ENCODE measurements at places on chromosomes 7 and 10.

GRCh38 chr10:106648534-106649481 lies 515.7 kb downstream of the SORCS1 start:
- DNase-seq = no peak

GRCh38 chr7:50268990-50269389 lies 35.5 kb upstream of the IKZF1 start:
- no peak for DNase-seq

GRCh38 chr7:31633894-31634494 lies 53.0 kb upstream of the PPP1R17 start:
- DNase-seq = peak; percentile 77

GRCh38 chr10:27448921-27449320 lies 55.2 kb upstream of the RAB18 start:
- DNase-seq = no peak

DNA sequence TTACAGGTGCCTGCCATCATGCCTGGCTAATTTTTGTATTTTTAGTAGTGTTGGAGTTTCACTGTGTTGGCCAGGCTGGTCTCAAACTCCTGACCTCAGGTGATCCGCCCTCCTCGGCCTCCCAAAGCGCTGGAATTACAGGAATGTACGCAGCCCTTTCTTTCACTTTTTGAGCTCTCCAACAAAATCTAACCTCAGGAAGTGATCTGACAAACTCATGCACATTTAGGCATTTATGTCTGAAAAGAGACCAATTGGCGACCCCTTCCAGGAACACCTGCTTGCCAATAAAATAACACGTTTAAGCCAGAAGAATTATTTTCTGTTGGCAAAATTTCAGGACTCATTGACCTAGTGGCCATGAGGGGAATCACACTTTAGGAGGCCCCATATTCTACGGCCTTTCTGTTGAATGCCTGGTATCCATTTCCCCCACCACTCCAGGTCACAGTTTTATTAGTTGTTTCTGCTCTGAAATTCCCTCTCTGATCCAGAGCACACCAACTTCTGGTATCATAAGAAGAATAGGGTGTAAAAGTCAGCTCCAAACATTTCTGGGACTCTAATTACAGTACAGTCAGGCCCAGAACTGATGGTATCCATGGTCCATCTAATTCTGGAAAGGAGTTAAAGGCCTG lies 65.8 kb upstream of the FRMD4A start:
- DNase-seq = peak; percentile 38

DNA sequence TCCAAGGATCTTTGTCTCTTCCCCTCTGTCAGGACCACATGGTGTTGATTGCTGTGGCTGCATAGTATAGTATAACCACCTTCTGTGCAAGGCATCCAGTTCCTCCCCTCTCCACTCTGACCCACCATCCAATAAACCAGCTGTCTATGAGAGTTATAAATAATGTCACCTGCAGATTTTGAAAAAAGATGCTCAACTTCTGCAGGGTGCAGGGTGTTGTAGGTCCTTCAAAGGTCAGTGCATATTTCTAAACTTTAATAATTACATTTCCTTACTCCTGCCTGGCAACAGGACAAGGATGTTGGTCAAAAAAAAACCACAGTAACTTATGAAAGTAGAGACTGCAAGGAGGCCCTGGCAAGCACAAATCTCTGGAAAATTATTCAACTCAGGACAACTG lies 166.2 kb downstream of the PKD1L1 start:
- DNase-seq = peak; percentile 74

DNA sequence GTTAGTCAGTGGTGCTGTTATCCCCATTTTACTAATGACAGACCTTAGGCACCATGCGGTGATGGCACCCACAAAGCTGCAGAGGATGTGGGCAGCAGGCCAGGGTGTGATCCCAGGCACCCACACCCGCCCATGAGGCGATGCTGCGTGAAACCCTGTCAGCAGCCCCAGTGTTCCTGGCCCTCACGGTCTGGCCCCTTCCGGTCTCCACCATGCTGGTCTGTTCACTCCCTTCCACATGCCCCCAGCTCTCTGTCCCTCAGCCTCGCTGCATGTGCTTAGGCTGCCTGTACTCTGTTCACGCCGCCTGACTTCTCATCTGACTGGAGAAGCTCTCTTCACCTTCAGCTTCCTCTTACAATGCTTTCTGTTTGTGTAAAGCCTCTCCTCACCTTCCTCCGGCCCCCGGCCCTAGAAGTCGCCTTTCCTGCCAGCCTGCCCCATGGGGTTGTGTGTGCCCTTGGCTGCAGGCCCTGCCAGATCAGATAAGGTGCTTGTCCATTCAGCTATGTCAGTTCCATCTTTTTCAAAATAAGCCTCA lies 17.6 kb upstream of the ORAI2 start:
- no peak for DNase-seq

DNA sequence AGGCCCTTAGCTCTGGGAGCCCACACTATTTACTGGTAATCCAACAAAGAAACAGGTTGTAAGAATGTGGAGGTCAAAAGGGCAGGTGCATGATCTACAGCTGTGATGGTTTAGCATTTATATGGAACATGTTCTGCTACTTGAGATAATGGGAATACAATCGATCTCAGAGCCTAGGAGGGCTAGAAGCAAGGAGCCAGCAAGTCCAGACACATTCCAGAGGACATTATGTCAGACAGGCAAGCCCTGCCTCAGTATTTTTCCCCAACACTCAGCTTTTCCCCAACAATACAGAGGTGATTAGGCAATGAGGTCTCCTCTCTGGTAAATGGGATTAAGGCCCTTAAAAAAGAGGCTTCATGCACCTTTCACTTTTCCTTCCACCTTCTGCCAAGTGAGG lies 21.4 kb upstream of the GNAT3 start:
- no peak for DNase-seq

DNA sequence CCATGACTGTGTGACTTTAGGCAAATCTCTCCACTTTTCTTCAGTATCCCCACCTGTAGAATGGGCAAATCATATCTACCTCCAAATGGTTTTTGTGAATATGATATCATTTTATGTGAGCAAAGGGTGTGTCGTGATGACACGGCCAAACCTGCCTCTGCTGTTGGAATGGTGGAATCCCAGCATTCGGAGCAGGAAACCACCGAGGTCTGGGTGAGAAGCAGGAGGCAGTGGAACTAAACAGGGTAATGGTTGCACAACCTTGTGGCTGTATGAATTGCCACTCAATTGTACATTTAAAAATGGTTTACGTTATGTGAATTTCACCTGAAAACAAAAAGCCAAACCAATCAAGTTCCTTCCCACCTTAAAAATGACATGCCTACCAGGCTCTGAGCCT lies 131.4 kb upstream of the ZMIZ1 start:
- DNase-seq = no peak

GRCh38 chr7:111005445-111005844 lies 85.5 kb upstream of the LRRN3 start:
- no peak for DNase-seq

DNA sequence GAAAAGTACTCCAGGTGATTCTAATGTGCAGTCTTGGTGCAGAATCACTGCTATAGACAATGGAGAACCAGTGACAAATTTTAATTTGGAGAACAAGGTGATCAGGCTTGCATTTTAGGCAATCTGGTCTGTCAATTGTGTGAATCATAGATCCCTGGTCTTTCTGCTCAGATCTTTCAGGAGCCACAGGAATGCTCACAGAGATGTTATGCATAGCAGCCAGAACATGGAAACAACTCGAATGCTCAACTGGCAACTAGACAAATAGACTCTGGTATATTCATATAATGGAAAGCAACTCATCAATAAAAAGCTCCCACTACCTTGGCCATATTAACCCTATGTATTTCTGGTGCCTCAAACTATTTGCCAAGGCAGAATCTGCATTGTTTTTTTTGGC lies 209.1 kb downstream of the PHF14 start:
- peak; percentile 7 for DNase-seq

DNA sequence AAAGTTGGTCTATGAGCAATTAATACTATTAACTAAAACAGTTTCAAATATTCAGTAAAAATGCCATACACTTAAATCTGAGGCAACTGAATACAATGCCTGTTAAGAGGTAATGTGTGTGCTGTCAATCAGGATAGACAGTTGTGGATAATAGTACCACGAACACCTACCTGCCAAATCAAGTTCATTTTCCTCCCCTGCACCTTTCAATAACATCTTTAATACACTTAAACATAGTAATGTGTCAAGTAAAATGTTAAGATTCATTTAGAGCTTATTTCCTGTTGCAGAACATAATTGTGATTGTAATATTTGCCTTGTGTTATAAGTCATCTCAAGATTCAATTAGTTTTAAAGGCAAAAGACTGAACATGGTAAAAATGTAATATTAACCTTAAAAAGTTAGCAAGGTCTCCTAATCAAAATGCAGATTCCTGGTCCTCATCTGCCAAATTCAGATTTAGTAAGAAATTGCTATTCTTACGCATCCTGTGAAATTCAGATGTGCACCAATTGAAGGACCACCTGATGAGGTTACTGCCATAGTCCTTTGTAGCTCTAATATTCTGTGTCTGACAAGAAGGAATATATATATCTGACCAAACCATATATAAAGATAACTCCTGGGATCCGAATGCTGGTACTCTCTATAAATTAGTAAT lies 37.1 kb downstream of the COL1A2 start:
- DNase-seq = peak; percentile 66

DNA sequence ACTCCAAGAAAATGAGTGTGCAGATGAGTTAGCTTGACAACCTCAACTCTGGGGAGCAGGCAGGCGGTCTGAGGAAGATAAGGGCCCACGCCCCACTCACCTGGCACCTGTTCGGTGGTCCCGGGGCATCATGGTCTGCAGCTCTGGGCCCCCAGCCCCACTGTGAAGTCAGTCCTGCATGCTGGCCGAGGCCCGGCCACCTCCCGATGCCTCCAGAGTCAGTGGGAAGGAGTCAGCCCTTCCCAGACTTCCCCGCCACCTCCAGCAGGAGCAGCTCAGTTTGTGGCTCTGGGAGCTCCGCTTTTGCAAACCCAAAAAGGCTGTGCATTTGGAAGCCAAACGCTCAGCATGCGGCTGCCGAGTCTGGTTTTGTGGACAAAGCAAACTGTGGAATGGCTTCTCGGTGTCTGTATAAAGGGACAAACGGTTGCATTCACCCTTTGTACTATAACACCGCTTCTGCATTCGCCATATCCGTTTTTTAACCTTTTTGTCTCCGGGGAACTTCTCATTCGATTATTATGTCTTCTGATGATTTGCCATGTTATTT lies 167.3 kb downstream of the CCDC3 start:
- DNase-seq = no peak

DNA sequence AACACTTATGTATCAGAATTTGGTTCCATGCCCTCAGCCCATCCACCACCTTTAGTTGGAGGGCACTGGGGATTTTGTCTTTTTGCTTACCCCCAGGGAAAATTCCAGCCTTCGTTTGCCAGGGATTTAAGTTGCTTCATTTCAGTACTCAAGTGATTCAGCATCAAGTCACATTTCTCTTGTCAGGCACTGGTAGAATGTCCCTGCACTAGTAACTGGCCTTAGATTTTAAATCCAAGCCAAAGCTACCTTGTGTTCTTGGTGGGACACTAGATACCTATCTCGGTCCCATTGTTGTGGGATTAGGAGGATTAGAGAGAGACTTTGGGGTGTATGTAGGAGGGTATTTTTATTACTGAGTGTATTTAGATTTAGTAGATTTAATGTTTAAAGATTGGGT lies 613.1 kb downstream of the SUGCT start:
- DNase-seq = no peak

- no peak for DNase-seq
Measured at GRCh38 chr7:7449055-7449454, 86.6 kb downstream of the COL28A1 start.

DNA sequence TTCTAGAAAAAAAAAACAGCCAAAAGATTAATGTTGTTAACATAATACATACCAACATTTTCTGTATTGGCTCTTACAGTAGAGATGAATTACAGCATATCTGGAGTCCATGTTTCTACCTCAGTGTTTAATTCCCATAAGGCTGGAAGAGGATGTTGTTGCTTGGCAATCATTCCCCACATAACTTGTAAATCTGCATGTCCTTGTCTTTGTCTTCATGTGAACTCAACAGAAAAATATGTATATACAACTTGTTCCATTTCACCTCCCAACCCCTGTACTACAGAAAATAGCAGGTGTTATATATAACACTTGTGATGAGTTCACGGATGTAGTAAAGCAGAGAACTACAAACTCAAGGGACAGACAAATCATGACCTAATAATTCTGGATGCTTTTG lies 160.9 kb upstream of the SEMA3C start:
- DNase-seq = peak; percentile 83

GRCh38 chr10:116158036-116158435 lies 115.0 kb downstream of the GFRA1 start:
- no peak for DNase-seq

DNA sequence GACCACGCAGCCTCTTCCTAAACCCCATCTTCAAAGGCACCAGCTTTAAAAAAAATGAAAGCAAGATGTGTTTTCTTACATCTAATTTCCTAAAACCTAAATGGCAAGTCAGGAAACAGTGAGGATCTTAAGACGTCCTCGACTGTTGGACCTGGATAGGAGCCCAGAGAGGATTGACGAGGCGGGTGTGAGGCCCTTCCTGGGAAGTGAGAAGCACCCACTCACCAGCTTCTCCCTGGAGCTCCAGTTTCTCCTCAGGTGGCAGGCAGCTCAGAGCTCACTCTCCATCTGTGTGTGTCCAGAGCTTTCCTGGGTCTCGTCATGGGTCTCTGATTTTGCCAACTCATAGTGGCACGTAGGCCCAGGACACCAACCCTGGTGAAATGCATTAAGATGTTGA lies 614.0 kb upstream of the AUTS2 start:
- DNase-seq = no peak

DNA sequence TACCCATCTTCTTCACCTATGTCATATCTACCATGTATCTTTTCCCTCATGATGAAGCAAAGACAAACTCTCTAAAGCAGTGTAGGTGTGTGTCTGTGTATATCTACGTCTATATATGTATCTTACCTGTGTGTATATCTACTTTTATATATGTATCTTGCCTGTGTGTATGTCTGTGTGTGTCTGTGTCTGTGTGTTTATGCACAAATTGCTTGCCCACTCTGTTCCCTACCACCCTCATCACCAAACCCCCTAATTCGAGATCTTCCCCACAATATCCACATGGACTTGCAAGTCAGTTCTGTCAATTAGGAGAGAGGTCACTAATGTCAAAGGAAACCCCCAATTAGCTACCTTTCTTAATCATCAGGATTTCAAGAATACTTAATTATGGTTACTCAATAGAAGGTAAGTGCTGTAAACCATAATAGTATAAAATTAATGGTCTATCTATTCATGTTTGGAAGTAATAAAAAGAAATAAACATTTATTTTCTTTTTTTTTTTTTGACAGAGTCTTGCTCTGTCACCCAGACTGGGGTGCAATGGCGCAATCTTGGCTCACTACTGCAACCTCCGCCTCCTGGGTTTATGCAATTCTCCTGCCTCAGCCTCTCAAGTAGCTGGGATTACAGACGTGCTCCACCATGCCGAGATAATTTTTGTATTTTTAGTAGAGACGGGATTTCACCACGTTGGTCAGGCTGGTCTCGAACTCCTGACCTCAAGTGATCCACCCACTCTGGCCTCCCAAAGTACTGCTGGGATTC lies 43.6 kb downstream of the ANKRD61 start:
- no peak for DNase-seq
